ENCODE measurements at places on chromosomes 1 and 21.

DNA sequence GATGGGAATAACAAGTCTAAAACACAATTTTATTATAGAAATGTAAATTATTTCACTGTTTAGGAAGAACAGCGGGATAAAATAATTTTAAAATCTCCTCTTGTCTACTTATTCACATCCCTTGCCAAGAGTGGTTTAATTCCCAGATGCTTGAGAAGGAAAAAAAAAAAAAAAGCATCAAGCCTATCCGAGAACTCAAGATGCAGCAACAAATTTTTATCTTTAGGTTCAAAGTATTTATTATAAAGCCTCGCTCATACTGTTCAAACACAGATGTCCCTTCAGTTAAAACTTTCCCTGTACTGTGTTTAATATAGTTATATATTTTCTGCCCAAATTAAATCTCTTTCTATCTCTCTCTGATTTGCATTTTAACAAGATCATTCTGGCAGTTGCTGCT lies 1615.8 kb downstream of the PLA2G4A start:
- H3K4me1 ChIP-seq, result no peaks in the 10 kb centered on the region
- no peaks in the 10 kb centered on the region for H3K27me3 ChIP-seq
- H3K4me3 ChIP-seq, result no peak overlapping the region
- DNase-seq, result no peak

DNA sequence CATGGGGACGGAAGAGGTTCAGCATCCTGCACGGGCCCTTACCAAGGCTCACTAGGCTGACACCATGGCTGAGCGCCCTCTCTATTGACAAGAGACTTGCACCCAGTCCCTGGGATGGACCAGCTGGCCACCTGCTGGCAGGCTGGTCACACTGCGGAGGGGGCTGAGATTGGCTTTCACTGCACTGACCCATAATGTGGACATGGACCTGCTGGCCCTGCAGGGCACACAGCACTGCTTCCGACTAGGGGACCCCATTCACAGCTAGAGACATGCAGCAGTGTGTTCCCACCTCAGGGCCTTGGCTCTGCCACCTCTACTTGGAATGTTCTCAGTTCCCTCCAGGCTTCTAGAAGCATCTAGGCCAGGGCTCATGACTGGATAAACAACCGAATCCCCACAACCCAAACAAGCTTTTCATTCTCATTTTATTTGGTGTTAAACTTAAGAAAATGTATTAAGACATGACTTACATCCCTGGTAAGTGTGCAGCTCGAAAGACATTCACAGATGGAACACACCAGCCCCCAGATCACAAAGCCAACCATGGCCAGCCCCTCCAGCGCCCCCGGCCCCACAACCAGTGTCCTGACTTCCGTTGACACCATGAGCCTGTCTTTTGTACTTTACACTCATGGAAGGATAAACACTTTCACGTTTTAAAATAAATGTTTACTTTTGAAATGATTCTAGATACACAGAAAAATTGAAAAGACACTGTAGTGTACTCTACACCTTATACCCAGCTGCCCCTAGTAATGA lies 9.3 kb upstream of the SRARP start:
- H3K27me3 ChIP-seq, result no peaks in the 10 kb centered on the region
- no peaks in the 10 kb centered on the region for H3K4me1 ChIP-seq
- no peak for DNase-seq
- no peak overlapping the region for H3K27ac ChIP-seq
- no peak overlapping the region for H3K4me3 ChIP-seq
- no peaks in the 10 kb centered on the region for H3K36me3 ChIP-seq

DNA sequence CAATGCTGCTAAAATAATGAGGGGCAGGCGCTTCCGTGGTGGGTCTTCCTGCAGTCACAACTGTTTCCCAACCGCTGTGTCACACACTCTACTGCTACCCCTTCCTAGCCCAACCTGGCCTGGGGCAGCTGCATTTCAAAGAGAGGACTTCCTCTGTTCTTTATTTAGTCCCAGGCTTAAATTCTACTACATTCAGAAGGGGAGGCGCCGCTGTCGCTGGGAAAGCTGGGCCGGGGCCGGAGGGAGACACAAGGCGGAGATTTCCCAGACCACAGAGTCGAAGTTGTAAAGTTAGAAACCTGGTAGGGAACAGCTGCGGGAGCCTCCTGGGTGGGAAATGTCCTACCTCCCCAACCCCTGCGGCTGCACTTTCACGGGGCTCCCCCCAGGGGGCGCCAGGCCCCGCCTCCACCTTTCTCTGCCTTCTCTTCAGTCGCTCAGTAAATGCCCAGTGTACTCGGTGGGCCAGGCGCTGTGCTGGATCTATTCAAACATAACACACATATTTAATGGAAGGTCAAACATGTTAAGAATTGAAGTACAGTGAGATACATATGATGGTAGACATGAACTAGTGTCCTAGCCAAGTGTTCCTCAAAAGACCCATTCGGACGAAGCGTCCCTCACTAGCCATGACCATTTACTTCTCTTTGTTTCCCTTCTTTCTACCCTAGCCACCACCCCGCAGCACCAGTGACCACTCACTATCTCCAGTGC lies 23.1 kb downstream of the DYRK3 start:
- H3K27me3 ChIP-seq, result peaks cover 37% of the 10 kb centered on the region
- no peak overlapping the region for H3K27ac ChIP-seq
- no peaks in the 10 kb centered on the region for H3K4me1 ChIP-seq
- H3K36me3 ChIP-seq, result no peaks in the 10 kb centered on the region
- no peak overlapping the region for H3K4me3 ChIP-seq

DNA sequence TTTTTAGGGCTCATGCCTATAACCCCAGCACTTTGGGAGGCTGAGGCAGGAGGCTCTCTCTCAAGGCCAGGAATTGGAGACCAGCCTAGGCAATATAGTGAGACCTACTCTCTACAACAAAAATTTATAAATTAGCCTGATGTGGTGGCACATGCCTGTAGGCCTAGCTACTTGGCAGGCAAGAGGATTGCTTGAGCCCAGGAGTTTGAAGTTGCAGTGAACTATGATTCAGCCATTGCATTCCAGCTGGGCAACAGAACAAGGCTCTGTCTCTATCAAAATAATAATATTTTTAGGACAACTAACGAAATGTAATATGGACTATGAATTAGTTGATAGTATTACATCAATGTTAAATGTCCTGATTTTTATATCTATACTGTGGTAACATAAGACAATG lies 68.8 kb upstream of the ARID1A start:
- H3K27ac ChIP-seq, result no peak overlapping the region
- no peak overlapping the region for H3K4me3 ChIP-seq
- no peaks in the 10 kb centered on the region for H3K36me3 ChIP-seq
- H3K27me3 ChIP-seq, result no peaks in the 10 kb centered on the region
- no peaks in the 10 kb centered on the region for H3K4me1 ChIP-seq

- no peak for DNase-seq
- no peaks in the 10 kb centered on the region for H3K27me3 ChIP-seq
- H3K36me3 ChIP-seq, result no peaks in the 10 kb centered on the region
- no peak overlapping the region for H3K4me3 ChIP-seq
These were observed 114.0 kb downstream of the KCNN3 start for GRCh38 chr1:154755858-154756730.

DNA sequence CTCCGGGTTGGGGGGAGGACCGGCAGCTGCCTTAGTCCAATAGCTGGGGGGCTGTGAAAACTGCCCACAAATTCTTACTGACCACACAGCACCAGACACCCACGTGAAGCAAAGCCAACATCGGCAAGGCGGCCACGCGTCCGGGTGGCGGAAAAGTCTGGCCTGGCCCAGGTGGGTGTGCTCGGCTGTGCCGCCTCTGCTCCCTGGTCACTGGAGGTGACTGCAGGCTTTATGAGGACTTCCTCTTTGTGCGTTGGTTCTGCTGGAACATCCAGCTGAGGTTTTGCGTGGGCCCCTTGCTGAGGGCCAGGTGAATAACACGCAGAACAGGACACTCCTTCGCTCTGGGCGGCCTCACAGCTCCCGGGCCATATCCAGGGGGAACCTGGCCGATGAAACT lies 35.4 kb downstream of the FAAP20 start:
- DNase-seq, result no peak
- H3K4me1 ChIP-seq, result peaks cover 16% of the 10 kb centered on the region
- no peaks in the 10 kb centered on the region for H3K27me3 ChIP-seq
- H3K36me3 ChIP-seq, result peaks cover 11% of the 10 kb centered on the region

- no peak overlapping the region for H3K27ac ChIP-seq
- H3K36me3 ChIP-seq, result no peaks in the 10 kb centered on the region
- H3K4me1 ChIP-seq, result peaks cover 5% of the 10 kb centered on the region
These were observed 7.4 kb upstream of the EXTL1 start for GRCh38 chr1:26014179-26014578.

DNA sequence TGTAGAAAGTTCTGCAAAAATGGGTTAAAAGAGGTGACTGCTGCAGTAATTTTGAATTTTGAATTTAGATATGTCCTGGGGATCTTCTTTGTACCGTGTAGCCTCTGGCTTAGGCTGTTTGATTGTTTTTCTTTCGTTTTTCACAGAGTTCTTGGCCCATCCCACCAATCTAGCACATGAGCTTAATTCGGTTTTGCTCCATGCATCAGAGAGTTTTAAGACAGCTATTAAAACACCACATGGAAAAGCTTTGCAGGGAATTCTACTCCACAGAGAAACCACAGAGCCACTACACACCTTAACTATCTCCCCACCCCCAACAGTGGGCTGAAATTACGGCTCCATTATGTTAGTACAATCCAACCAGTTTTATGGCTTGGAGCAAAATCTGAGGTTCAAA lies 25.5 kb downstream of the SPAG17 start:
- DNase-seq, result no peak
- H3K27ac ChIP-seq, result no peak overlapping the region
- H3K36me3 ChIP-seq, result no peaks in the 10 kb centered on the region

- H3K27ac ChIP-seq, result no peak overlapping the region
- no peaks in the 10 kb centered on the region for H3K4me1 ChIP-seq
- DNase-seq, result no peak
- peaks cover 5% of the 10 kb centered on the region for H3K27me3 ChIP-seq
These were observed 13.9 kb downstream of the CELSR2 start for GRCh38 chr1:109263234-109263596.

GRCh38 chr1:204465546-204466415 lies 28.8 kb downstream of the PIK3C2B start:
- H3K36me3 ChIP-seq, result peaks cover 9% of the 10 kb centered on the region
- DNase-seq, result no peak
- no peaks in the 10 kb centered on the region for H3K27me3 ChIP-seq
- H3K27ac ChIP-seq, result no peak overlapping the region

DNA sequence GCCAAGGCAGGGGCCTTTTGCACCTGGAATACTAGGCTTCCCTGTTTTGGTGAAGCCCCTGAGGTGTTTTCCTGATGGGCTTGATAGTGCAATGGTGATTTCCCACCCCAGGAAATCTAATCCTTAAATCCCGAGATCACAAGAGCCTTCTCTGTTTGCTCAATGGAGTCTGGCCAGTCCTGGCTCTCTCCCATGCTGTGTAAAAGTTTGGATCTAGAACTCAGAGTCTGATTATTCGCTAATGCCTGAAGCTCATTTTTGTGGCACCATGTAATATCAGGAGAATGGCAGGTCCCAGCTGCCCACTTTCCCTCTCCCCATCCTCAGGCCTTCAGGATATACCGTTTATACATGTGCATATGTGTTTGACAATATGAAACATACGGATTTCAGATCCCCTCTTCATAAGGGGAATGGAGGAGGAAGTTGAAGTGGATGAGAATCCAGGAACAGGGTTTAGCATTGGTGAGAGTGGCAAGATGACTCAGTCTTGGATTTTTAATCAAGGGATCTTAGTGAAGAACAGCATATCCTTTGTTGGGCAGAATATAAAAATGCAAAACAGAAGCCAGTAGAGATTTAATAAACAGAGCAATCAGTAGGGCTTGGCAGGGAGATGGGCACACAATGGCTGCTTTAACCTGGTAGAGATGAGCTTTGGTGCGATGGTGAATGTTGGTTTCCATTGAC lies 62.1 kb downstream of the CLIC6 start:
- H3K4me3 ChIP-seq, result no peak overlapping the region
- no peak overlapping the region for H3K27ac ChIP-seq
- peaks cover 4% of the 10 kb centered on the region for H3K27me3 ChIP-seq
- H3K4me1 ChIP-seq, result no peaks in the 10 kb centered on the region
- DNase-seq, result no peak
- no peaks in the 10 kb centered on the region for H3K36me3 ChIP-seq

GRCh38 chr1:162347281-162347680 lies 29.4 kb downstream of the SPATA46 start:
- no peaks in the 10 kb centered on the region for H3K36me3 ChIP-seq
- no peak for DNase-seq
- H3K4me1 ChIP-seq, result no peaks in the 10 kb centered on the region
- H3K27me3 ChIP-seq, result no peaks in the 10 kb centered on the region
- H3K27ac ChIP-seq, result no peak overlapping the region

DNA sequence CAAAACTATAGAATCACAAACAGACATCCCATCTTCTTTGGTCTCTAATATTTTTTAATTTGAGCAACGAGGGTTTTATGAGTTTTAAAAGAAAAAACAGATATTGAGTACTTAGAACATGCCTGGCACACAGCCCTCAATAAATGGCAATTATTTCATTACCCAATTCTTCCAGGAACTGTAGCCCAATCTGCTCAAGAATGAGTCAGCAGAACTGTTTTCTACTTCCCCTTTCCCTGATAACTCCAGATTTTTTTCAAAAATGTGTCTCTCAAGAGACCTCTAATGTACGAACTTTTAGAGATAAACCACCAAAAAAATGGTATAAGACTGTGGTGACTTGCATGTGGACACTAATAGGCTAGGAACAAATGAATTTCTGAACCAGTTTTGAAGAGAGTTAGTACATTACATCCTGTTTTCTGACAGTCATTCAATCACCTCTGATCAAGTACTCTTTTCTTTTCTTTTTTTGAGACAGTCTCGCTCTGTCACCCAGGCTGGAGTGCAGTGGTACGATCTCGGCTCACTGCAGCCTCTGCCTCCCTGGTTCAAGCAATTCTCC lies 11.5 kb downstream of the ABL2 start:
- no peaks in the 10 kb centered on the region for H3K27me3 ChIP-seq
- no peaks in the 10 kb centered on the region for H3K4me1 ChIP-seq
- H3K27ac ChIP-seq, result no peak overlapping the region
- H3K4me3 ChIP-seq, result no peak overlapping the region
- no peak for DNase-seq

- H3K27ac ChIP-seq, result no peak overlapping the region
- H3K4me1 ChIP-seq, result no peaks in the 10 kb centered on the region
- no peaks in the 10 kb centered on the region for H3K27me3 ChIP-seq
- H3K36me3 ChIP-seq, result no peaks in the 10 kb centered on the region
- no peak for DNase-seq
These were observed 803.1 kb downstream of the USP25 start for GRCh38 chr21:16532840-16533239.

DNA sequence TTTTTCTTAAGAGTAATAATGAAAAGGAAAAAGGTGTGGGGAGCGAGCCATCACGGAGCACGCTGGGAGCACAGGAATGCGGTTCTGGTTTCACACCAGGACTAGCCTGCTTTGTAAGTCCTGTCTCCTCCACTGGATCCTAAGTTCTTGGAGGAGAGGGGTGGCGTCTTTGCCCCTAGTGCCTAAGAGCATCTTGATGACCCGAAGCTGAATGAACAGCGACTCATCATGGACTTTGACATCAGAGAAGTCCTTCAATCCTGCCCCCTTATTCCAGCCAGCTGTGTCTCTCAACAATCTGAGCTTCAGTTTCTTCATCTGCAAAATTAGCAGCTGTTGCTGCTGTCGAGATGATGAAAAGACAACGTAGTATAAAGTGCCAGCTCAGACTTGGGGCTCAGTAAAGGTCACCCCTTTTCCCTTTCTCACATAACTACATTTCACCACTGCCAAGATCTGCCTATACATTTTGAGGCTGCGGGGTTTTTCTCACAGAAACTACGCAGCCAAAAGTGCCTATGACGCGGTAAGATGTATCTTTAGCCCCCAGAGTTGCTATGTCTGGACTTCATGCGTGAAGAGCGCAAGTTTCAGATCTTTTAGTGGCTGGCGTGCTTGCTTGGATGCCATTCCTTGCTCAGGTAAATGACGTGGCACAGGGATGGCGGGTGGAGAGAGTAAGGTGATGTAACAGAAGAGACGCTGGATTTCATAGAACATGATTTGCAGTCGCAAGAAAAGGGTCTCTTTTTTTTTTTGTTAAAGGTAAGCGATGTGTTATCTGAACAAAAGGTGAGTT lies 4.9 kb upstream of the PRDM2 start:
- H3K27ac ChIP-seq, result no peak overlapping the region
- H3K36me3 ChIP-seq, result no peaks in the 10 kb centered on the region
- H3K4me3 ChIP-seq, result no peak overlapping the region
- H3K27me3 ChIP-seq, result no peaks in the 10 kb centered on the region

Data from T-cell (primary cell).